Fibroblast of villous mesenchyme (primary cell): ENCODE measurements at places on chromosomes 5 and 9. TPM values are rescaled to one million over a fixed set of nuclear protein-coding genes. Genes with fewer than 3 reads are reported as not detected.
A peak's percentile ranks its signal among the peaks of the same experiment; 100 is the strongest.

Gene DAB2IP
- total RNA-seq = 36.4 and 47.9 TPM in 2 replicates

Gene HAVCR1
- total RNA-seq = not detected in 2 replicates

GRCh38 chr5:95941756-95942155 is 19.9 kb downstream of the ELL2 start:
- peak; percentile 81 for DNase-seq

Gene PTCH1
- total RNA-seq = 1.7 and 2.9 TPM in 2 replicates

DNA sequence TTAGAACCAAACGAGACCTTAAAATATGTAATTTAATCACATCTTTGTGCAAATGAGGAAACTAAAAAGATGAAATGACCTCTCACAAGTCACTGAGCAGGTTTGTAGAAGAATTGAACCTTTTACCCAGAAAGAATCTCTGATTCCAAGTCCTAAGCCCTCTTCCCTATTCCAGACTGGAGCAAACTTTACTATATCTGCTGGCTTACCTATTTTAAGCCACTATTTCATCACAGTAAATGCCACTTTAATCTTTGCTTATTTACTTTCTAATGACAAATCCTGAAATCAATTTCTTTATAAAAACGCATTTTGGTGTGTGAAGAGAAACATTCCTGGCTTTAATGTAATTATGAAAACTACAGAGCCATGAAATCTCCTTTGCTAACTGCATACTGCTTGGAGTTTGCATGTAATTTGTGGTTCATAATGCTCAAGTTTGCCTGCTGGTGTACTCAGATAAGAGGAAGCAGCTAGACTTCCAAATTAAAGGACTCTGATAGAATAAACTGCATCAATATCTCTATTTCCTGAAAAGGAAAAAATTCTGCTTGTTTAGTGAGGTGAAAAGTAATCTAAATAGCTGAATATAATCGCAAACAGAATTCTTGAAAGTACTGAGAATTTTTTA is 121.2 kb downstream of the RAB3C start:
- no peak for DNase-seq
